ENCODE measurements at places on chromosomes 3 and 15.

GRCh38 chr15:75229191-75230015, 27.7 kb downstream of the C15orf39 start:
- DNase-seq, result no peak

DNA sequence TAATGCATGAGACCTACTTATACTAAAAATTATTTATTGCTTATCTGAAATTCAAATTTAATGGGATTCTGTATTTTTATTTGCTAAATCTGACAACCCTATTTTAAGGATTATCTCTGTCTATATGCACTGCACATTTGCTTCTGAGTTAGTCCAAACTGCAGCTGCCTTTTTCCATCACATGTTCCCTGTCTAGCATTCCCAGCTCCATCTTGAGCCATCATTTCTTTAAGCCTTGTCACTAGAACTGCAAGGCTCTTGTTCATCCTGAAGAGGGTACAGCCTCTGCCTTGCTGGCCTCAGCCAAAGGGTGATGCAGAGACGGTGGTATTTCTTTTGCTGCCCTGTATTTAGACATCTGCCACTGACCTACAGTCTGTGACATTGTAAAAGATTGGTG, 125.8 kb upstream of the STT3B start:
- DNase-seq, result no peak

GRCh38 chr3:123584284-123584987, 417 bp downstream of the HACD2 start:
- peak; percentile 34 for DNase-seq

- no peak for DNase-seq
Observed at GRCh38 chr3:175329373-175329772, 470.2 kb downstream of the NAALADL2 start.

DNA sequence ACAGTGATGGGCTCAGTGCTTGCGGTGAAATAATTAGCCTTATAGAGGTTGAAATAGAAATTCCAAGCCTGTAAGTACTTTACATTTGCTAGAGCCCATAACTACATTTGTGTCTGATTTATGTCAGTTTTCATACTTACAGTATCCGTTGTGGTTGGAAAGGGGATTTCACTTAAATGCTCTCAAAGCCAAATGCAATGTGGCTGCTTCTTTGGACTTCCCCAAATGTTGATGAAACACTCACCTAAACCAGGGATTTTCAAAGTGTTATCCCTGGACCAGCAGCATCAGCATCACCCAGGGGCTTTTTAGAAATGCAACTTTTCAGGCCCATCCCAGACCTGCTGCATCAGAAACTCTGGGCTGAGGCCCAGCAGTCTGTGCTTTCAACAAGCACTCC, 378.7 kb downstream of the MCTP2 start:
- no peak for DNase-seq

GRCh38 chr3:138072796-138073195, 42.6 kb downstream of the DZIP1L start:
- DNase-seq, result no peak

GRCh38 chr3:177447938-177448337, 250.7 kb upstream of the TBL1XR1 start:
- no peak for DNase-seq
